ENCODE measurements at places on chromosomes 11 and 22.

- H3K4me3 ChIP-seq = no peak overlapping the region
- H3K27ac ChIP-seq = no peak overlapping the region
- no peak for DNase-seq
- H3K36me3 ChIP-seq = no peaks in the 10 kb centered on the region
- peaks cover 11% of the 10 kb centered on the region for H3K4me1 ChIP-seq
- H3K27me3 ChIP-seq = no peaks in the 10 kb centered on the region
Observed at GRCh38 chr11:130778705-130779104, 137.6 kb downstream of the SNX19 start.

DNA sequence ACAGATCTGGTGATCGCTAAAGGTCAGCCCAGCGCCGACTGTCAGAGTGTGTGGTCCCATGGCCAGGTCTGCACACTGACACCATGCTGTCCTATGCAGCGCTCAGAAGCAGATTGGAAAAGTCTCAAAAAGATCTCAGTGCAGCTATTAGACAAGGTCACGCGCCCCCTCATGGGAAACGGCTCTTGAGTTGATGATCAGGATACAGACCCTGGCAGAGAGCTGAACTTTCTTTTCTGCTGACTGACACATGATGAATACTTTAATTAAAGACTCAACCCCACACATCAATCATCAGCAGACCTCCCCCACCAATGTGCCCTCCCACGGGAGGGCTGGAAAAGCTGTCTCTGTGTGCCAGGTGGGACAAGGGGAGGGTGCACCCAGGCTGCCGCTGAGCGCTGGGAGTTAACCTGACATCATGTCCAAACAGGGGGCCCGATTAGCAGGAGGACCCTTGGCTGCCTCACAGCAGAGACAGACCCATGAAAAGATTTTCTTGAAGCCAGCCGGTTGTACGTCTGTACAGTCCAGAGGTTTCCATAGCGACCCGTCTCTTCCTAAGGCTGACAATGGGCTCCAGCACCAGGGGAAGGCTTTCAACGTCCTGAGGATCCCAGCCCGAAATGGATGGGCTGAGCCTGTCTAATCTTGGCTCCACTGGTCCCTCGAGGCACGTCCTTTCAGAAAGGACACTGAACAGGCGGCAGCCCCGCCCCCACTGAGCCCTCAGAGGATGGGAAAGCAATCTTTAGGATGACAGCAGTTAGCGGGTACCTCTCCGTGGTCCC, 26.9 kb downstream of the RASD2 start:
- DNase-seq = no peak
- peak overlapping the region; percentile 17 for H3K27ac ChIP-seq
- peaks cover 27% of the 10 kb centered on the region for H3K4me1 ChIP-seq
- no peaks in the 10 kb centered on the region for H3K27me3 ChIP-seq

GRCh38 chr11:77747381-77747969, 73.0 kb downstream of the RSF1 start:
- no peaks in the 10 kb centered on the region for H3K36me3 ChIP-seq
- no peak overlapping the region for H3K4me3 ChIP-seq
- H3K4me1 ChIP-seq = no peaks in the 10 kb centered on the region
- no peak overlapping the region for H3K27ac ChIP-seq

DNA sequence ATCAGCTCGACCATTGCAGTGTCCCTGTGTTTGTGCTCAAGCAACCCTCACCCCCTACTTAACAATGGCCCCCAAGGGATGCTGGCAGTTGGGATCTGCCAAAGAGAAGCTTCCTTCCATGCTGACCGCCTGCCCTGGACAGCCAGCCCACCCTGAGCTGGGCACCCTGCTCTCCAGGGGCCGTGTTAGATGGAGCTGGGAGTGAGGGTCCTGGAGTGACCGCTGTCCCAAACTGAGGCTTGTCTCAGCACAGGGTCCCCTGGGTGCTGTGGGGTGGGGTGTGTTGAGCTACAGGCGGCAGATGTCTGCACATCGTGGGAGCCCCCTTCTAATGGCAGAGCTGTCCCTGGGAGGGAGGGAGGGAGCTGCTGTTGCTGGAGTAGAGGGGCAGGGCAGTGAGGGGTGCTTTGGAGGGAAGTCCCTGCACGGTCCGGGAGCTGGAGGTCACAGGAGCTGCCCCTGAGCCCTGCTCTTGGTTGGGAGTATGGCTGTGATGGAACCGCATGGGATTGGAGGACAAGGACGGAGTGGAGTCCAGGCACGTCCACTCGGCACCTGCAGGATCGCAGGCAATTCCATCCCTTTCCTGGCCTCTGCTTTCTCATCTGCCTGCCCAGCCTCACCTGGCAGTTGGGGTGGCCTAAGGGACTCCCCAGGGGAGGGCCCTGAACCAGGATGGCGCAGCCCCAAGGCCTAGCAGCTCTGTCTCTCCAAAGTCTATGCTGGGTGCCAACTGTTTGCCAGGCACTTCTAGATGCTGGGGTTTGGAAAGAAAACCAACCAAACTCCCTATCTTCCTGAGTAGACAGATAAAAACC, 126.3 kb downstream of the ARHGAP8 start:
- no peaks in the 10 kb centered on the region for H3K4me1 ChIP-seq
- H3K27ac ChIP-seq = no peak overlapping the region
- H3K4me3 ChIP-seq = no peak overlapping the region
- no peak for DNase-seq

DNA sequence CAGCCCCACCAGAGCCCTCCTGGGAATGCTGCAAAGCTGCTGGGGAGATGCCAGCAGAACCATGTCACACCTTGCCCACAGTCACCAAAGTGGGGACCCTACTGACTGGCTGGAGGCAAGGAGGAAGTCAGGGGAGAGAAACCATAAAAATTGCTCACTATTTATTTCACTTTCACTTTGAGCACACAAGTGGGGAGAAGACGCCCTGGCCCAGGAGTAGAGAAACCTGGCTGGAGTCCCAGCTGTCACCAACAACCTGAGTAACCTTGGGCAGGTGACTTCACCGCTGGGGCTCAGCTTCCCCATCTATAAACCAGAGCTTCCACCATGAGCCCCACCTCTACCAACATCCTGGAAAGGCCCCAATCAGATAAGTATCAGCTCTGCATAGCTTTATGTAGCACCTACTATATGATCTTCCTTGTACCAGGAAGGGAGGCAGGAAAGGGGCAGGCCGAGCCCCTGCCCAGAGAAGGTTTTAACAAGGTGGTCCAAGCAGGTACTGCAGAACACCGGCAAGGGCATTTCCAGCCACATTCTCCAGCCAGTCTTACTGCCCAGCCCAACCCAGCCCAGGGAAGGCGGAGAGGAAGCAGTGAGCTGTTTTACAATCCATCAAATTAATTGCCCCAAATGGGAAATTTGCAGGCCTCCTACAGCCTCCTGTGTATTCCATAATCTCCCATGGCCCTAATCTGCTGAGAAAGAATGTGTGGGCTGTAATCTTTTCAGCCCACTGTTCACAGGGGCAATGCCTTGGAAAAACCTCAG, 27.6 kb downstream of the PLEKHA7 start:
- peaks cover 28% of the 10 kb centered on the region for H3K4me1 ChIP-seq
- H3K4me3 ChIP-seq = no peak overlapping the region
- peak overlapping the region; percentile 37 for H3K27ac ChIP-seq
- no peaks in the 10 kb centered on the region for H3K27me3 ChIP-seq

DNA sequence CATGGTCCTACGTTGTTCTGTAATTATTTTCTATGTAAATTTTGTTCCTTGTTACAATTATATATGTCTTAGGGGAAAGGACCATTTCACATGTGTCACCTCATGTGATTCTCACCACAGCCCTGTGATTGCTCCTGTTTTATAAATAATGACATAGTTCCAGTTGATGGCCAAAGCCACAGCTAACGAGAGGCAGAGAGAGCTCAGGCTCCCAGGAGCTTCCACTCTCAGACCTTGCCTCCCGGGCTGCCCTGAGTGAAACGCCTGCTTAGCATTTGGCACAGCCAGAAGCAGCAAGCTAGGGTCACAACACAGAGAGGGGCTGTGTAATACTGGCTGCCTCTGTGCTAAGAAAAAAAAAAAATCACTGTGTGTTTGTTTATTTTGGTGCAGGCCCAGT, 5.9 kb downstream of the TMEM121B start:
- no peaks in the 10 kb centered on the region for H3K4me1 ChIP-seq
- H3K36me3 ChIP-seq = no peaks in the 10 kb centered on the region
- no peak overlapping the region for H3K27ac ChIP-seq
- no peak for DNase-seq
- H3K4me3 ChIP-seq = no peak overlapping the region

DNA sequence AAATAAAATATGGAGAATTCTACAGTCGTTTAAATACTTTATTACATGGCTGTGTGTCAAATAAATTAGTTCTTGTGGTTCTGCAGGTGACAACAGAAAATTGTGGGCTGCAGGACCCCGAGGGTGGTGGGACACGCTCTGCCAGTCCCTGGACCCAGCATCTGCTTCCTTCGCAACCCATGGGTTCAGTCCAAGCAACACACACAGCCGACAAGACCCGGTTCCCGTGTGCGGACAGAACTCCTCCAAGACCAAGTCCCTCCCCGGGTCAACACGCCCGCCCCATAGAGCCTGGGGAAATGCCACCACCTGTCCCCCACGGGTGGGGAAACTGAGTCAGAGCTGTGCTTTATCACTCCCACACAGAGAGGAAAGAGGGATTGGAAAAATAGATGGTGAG, 238.9 kb downstream of the BRD1 start:
- no peak overlapping the region for H3K27ac ChIP-seq
- H3K36me3 ChIP-seq = no peaks in the 10 kb centered on the region
- no peak overlapping the region for H3K4me3 ChIP-seq
- no peaks in the 10 kb centered on the region for H3K4me1 ChIP-seq

GRCh38 chr11:20458905-20459632, 71.6 kb downstream of the PRMT3 start:
- no peak for DNase-seq
- no peaks in the 10 kb centered on the region for H3K27me3 ChIP-seq
- H3K4me1 ChIP-seq = no peaks in the 10 kb centered on the region

DNA sequence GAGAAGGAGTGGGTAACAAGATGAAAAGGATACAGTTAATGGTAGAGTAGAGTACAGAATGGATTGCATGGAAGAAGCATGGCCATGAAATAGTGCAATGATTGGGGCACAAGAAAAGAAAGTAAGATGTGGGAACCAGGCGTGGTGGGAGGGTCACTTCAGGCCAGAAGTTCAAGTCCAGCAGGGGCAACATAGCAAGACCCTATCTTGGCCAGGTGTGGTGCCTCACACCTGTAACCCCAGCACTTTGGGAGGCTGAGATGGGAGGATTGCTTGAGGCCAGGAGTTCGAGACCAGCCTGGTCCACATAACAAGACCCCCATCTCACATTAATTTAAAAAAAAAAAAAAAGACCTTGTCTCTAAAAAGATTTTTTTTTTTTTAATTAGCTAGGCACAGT, 1.4 kb upstream of the C11orf52 start:
- no peaks in the 10 kb centered on the region for H3K27me3 ChIP-seq
- H3K27ac ChIP-seq = no peak overlapping the region
- H3K4me3 ChIP-seq = no peak overlapping the region
- DNase-seq = no peak

GRCh38 chr11:87712802-87713202, 462.4 kb downstream of the RAB38 start:
- H3K27ac ChIP-seq = no peak overlapping the region
- no peak overlapping the region for H3K4me3 ChIP-seq
- no peaks in the 10 kb centered on the region for H3K4me1 ChIP-seq
- no peaks in the 10 kb centered on the region for H3K27me3 ChIP-seq
- no peak for DNase-seq
- H3K36me3 ChIP-seq = no peaks in the 10 kb centered on the region

DNA sequence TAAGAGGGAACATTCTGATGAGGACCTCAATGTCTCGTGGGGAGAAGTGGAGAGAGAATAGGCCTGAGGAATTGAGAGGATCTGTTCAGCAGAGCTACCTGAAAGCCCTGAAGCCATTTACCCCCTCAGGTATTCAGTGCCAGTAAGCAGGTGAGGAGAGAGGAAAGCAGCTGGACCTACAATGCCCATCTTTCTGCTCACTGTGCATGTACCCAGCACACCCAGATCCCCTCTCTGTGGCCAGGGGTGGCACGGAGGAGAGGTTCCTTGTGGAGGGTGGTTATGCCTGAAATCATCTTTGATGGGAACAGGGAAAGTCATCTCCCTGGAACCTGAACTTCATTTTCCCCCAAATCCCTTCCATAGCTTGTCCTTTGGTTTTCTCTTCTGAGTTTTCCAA, 277.8 kb upstream of the B3GAT1 start:
- no peak for DNase-seq
- no peaks in the 10 kb centered on the region for H3K4me1 ChIP-seq
- no peak overlapping the region for H3K27ac ChIP-seq
- no peak overlapping the region for H3K4me3 ChIP-seq
- H3K36me3 ChIP-seq = no peaks in the 10 kb centered on the region

- H3K36me3 ChIP-seq = no peaks in the 10 kb centered on the region
- H3K27ac ChIP-seq = no peak overlapping the region
- H3K27me3 ChIP-seq = no peaks in the 10 kb centered on the region
- no peak overlapping the region for H3K4me3 ChIP-seq
- DNase-seq = no peak
Observed at GRCh38 chr22:20624161-20624616, 116.8 kb downstream of the MED15 start.

- DNase-seq = no peak
- H3K27me3 ChIP-seq = no peaks in the 10 kb centered on the region
- no peaks in the 10 kb centered on the region for H3K4me1 ChIP-seq
- H3K4me3 ChIP-seq = no peak overlapping the region
Observed at GRCh38 chr11:69172674-69173073, 16.9 kb downstream of the SMIM38 start.

DNA sequence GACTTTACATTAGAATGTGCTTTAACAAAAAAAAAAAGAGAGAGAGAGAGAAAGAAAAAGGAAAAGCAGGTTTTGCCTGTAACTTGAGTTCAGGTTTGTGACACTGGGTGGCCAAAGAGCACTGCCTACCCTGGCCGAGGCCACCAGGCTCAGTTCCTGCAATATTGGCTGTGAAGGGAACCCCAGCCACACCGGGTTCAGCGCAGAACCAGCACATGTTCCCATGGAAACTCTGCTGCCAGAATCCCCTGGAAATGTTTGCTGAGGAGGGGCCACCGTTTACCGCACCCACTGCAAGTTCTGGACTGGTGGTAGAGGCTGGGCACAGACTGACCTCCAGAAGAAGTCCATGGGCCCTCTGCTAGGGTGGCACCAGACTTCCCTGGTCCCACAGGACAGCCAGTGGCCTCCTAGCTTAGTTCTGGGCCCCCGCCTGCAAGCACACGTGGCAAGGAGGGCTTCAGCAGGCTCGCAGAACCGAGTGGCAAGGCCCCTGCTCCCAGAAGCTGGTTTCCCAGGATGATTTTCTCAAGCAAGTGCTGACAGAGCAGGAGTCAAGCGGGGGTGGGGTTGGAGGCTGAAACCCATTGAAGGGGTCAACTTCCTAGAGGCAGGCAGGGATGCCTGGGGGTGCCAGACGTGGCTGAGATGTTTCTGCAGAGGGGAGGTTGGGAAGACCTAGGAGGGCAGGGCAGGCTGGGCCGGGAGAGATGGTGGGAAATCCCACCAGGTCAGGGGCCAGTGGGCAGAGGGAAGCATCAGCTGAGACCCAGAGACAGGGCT, 51.2 kb downstream of the NFAM1 start:
- DNase-seq = no peak
- no peak overlapping the region for H3K4me3 ChIP-seq
- H3K27ac ChIP-seq = no peak overlapping the region
- no peaks in the 10 kb centered on the region for H3K36me3 ChIP-seq
- H3K27me3 ChIP-seq = no peaks in the 10 kb centered on the region
- H3K4me1 ChIP-seq = no peaks in the 10 kb centered on the region

All from Panc1 (cell line).